ENCODE measurements at places on chromosomes 2 and 18.

- DNase-seq = no peak
Observed at GRCh38 chr2:192197357-192197756, 2.6 kb upstream of the TMEFF2 start.

DNA sequence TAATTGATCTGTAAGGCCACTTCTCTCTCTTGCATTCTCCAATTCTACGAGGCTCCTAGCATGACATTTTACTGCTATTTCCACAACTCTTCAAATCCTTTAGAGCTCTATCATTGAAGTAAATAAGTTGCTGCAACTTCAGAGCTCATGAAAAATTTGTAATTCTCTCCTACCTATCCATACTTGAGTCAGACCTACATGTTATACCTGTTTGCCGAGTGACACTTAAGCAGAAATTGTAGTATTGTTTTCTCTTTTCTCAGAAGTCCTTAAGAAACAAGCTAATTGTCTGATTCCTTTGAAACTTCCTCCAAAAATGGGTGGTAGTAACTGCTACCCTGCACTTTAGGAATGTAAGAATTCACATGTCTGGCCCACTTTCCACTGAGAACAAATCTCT, 26.1 kb downstream of the GALM start:
- DNase-seq = no peak

DNA sequence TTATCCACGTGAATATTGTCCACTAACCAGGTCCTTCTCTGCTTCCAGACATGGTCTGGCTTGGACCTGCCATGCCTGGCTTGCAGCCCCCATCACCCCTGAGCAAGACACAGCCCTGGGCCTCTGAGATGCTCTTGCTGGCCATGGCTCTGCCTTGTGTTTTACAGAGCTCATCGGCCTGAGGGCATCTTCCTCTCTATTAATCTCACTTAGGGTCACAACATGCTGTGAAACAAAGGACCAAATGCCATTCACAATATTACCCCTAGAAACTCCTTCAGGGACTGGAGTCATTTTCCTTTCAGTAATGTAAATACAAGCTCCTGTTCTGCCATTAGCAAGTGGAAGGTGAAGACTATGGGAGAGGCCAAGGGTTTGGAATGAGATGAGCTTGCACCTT, 6.8 kb upstream of the TPO start:
- DNase-seq = no peak

GRCh38 chr2:239113615-239114014, 265.7 kb downstream of the TWIST2 start:
- DNase-seq = no peak

All from suprapubic skin (tissue), 4 donors.